Fibroblast of skin of scalp (primary cell): ENCODE measurements at places on chromosomes 3 and 15.

GRCh38 chr3:101964861-101965260 lies 115.5 kb downstream of the NFKBIZ start:
- DNase-seq: no peak

DNA sequence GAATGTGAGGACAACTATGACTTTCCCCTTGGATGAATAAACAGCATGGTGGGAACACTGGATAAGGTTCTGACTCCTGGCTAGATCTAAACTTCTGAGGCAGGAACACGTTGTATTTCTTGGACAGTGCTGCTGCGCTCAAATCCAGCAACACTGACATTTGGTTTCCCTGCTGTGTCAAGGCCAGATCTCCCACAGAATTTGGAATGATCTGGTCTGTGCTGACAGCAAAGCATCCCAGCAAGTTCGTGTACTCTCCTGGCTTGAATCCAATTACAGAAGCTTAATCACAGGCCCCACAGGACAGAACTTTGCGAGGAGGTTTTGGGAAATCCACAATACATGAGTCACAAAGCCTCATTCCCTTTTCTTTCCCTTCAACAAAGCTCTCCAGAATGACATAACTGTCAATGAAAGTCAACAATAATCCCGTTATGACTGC lies 92.5 kb downstream of the ADAMTS9 start:
- DNase-seq: peak; percentile 99

DNA sequence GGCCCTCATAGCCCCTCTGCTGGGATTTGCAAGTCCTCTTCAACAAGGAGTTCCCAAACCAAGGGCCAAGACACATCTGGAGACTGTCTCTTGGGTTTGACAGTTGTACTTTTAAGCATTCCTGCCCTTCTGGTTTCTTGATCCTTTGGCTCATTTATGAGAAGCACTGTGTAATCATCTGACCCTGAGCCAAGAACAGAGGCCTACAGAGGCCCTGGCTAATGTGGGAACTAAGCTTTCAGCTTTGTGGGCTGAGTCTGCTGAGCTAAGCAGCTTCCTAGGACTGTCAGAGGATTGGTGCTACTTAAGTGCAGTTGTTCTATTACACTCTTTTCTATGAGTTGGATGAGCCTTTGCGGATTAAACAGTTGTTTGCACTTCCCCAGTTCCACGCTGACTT lies 178.3 kb downstream of the KBTBD8 start:
- no peak for DNase-seq

DNA sequence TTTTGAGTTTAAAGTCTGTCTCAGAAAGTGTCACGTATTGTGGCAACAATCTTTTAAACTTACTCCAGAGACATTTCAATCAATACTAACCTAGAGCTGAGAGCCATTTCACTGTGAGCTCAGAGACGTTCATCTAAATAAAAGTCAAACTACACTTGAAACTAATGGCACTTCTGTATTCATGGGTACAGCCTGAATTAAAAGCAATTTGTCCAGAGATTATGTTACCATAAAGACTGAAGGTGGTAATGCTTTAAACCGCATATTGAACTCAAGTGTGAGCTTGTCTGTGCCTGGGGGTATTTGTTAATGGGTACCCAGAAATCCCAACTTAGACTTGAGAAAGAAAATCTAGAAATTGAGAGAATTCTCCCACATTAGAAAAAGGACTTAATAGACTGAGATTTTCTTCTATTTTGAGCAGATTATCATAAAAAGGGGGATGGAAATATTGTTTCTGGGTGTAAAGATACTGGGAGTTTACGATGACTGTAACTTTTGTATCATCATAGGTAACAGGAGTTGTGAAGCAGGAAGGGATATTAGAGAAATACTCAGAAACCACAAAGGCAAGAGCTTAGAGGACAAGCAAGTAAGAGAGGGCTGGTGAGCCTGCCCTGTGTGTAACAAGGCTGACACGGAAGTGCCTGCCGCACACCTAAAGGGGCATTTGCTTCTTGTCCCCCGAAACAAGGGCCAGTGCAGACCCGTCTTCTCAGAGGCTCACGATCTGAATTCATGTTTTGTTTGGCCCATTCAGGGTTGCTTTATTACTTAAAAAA lies 36.9 kb downstream of the LRIG1 start:
- no peak for DNase-seq

DNA sequence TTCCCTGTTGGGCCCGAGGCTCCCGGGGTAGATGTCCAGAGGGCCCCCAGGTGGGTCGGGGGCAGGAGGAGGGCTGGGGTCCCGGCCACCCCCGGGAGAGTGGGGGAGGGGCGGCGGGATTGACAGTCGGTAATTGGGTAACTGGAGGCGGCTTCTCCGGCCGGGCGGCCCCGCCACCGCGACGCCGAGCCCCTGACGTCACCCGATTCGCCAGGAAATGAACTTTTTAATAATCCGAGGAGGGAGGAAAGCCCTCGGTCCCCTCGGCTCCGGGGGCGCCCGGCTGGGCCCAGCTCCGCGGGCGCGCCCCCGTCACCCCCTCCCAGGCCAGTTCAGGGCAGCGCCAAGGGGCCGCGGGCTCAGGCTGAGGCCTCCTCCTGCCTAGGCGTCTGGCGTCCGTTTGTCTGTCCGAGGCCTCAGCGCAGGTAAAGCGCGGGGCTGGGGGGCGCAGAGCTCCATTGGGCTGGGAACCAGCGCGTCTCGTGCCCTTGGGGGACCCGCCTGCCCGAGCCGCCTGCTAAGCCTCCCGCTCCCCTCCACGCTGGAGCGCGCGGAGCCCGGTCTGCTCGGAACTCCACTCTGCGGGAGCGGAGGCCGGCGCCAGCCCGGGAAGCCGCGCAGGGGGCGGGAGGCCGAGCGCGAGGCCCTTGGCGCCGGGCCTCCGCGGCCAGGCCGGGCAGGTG lies 3.9 kb downstream of the GATA2 start:
- DNase-seq: no peak
